ENCODE measurements at places on chromosomes 4 and X.

DNA sequence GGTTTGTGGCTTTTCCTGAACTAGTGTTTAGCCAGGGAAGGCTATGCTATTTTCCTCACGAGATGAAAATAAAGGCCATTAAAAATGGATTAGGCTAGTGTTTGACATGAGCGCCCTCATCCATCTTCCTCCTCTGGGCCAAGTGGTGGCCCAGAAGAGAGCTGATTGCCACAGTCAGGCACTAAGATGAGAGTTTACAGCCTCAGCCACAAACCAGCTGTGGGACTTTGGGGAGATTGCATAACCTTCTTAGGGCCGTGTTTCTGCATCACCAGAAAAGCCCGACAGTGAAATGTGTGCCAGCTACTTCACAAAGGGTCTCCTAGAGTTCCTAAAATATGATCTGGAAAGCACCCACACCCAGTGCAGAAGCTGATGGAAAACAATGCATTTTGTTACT lies 42.3 kb upstream of the LNX1 start:
- DNase-seq: no peak

- DNase-seq: no peak
These were observed 108.4 kb downstream of the ARSJ start for GRCh38 chr4:113871080-113871479.

DNA sequence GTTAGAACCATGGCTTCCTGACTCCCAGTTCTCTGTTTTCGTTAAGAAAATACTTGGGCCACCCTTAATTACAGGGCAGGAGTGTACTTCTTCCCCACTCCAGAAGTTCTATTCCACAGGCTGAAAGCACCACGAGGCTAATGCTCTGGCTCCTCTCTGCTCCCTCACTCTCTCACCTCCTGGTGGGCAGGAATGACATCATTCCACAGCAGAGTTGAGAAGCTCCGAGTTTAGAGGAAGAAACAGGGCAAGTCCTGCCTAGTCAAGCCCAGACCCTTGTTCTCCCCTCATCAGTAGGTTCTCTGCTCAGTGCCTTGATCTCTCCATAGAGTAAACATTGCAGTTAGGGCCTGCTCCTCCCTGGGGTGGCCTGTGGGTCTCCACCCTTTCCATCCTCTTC lies 343.8 kb upstream of the CLNK start:
- no peak for DNase-seq

- DNase-seq: no peak
These were observed 106.1 kb downstream of the UCHL1 start for GRCh38 chr4:41362621-41363383.

- DNase-seq: no peak
These were observed 77.3 kb upstream of the TMEM164 start for GRCh38 chrX:109925656-109926055.

DNA sequence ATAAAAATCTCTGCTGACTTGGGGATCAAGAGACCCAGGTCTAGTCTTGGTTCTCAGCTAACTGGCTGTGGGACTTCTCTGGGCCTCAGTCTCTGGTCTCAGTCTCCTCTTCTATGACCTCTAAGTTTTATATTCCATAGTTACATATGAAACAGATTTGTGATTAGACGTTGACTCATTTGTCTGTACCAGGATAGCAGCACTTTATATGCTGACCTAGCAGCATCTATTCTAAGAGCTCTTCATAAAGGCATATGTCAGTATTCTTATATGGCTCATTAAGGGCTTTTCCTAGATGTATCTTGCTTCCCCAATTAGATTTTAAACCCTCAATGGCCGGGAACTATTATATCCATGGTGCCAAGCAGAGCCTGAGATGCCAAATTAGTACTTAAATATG lies 12.7 kb downstream of the GRPR start:
- DNase-seq: no peak

DNA sequence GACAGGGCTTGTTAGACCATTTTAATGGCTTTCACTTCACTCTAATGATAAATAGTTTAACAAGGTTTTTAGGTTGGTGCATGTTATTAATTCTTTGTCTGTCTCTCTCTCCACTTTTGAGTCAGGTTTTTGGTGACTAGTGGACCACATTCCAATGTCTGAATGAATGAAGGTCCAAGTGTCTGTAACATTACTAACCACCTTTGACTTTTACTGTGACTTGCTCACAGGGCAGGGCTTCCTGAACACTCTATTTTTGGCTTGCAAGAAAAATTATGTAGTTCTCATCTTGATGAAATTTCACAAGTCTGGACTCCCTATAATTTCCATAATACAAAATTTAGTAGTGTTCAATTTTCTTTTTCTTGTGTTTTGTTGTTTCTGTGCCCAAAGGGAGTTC lies 78.9 kb upstream of the BMPR1B start:
- no peak for DNase-seq

DNA sequence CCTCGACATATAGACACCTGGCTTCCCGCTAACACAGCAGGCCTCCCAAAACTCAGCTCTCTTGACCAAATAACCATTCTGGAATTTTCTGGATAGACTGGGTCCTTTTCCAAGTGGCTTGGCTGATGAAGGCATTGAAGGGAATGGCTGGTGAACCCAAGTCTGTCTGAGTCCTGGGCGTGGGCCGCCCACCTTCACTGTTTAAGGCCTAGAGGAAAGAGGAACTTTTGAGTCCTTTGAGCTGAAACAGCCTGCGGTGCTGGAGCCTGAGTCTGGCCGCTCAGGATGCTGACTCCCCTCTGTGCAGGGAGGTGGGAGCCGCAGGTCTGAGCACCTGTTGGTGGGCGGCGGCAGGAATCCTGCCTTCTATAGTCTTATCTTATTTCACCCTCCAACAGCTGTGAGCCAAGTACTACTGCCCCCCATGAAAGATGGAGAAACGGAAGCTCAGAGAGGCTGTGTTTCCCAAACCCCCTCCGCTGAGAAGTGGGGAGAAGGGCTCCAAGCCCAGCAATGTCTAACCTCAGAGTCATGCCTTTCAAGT lies 23.4 kb downstream of the ACOX3 start:
- DNase-seq: no peak

- no peak for DNase-seq
These were observed 203.3 kb downstream of the NR3C2 start for GRCh38 chr4:148238811-148239493.

DNA sequence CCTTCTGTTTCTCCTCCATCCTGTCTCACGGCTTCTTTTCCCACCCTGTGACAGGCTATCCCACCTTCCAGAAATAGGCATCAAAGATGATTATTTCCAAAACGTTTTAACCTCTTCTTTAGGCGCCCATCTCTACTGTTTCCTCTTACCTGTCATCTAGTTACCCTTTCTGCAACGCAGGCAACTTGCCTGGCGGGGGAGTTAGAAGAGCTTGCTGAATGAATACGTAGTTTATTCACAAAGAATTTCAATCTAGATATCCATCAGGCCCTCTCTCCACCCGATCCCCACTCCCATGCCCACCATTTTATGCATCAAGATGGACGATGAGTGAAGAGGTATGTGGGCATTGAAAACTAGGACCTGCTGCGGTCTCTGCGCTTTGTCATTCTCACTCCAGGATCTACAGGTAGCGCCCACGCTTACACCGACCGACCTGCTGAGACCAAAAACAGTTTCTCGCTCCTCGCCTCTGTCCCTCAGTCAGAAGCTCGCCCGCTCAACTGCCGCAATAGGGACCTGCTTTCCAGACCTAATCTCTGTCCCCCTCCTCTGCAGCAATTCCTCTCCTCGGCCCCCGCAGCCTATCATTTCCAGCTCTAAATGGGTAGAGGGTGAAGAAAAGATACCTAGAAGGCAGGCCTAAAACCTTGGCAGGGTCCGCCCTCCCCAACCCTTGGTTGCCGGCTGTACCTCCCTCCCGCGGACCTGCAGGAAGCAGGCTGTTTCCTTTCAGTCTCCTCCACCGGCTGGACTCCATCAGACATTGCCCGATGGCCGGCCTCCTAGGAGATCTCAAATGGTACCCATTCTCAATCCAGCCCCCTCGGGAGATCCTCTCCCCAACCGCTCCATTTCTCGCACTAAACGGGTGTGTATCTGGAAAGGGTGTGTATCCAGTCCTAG lies 624 bp downstream of the BEX5 start:
- DNase-seq: no peak

GRCh38 chr4:3703677-3704521 lies 62.3 kb upstream of the ADRA2C start:
- DNase-seq: no peak

- DNase-seq: no peak
These were observed 61.0 kb upstream of the PRDM8 start for GRCh38 chr4:80136270-80136669.

DNA sequence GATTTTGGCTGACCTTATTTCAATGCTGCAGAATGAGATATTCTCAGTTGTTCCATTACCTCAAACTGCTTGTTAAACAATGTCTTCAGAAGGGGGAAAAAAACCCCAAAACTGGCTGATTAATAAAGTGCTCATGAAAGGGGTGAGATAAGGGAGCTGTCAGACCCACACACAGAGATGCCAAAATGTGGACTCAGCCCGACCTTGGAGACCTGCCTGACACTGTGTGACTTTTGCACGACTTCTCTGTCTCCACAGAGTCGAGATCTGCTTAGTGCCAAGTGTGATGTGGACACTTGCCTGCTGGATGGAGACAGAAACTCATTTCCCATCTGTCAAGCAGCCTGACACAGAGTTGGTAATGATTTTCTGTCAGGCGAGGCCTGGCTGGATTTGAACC lies 31.5 kb downstream of the REELD1 start:
- DNase-seq: no peak

All from ACHN (cell line).